Left lung (tissue), 14 donors: ENCODE measurements at places on chromosomes 11 and 22. TPM values are rescaled to one million over a fixed set of nuclear protein-coding genes. Genes with fewer than 3 reads are reported as not detected.

DNA sequence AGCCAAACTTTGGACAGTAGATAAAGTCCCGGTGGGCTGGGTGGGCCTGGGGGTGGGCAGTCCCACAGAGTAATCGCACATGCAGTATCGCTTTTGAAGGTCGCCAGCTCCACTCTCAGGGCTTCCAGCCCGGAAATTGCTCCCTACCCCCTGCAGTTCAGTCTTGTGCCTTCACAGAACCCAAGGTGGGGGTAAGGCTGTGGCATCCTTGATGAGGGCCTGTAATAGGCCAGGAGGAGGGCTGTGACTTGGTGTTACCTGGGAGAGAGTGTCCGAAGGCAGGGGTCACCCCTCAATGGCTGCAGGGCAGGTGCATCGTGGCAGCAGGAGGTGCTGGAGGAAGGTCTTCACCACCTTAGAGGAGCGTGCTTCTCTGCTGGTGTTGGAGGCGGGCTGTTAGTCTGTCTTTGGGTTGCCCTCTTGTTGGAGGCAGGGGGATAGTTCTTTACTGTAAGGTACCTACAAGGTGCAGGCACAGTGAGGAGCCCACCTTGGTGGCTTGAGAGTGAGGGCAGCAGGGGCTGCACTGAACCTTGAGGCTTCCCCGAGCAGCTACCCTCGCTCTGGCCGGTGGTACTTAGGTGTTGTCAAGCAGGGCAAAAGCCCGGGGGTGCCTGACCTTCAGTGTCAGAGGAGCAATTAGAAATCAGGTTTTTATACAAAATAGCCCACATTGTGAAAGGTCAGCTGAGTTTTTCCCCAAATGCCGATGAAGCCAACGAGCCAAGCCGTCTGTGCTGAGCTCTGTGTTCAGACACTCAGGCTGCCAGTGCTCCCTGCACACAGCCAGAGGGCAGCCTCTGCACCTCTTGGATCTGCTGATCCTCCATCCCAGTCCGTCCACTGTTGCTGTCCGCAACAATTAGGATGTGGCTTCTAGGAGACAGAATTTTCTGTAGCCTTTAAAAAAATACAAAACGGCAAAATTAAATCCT lies 21.9 kb downstream of the SAMM50 start:
- no peak overlapping the region for H3K4me3 ChIP-seq
- H3K27ac ChIP-seq, result no peak overlapping the region
- H3K36me3 ChIP-seq, result no peaks in the 10 kb centered on the region
- H3K4me1 ChIP-seq, result no peaks in the 10 kb centered on the region
- no peak for DNase-seq

- no peaks in the 10 kb centered on the region for H3K27me3 ChIP-seq
- no peak overlapping the region for H3K27ac ChIP-seq
- DNase-seq, result no peak
- H3K4me3 ChIP-seq, result no peak overlapping the region
Measured at GRCh38 chr11:75994616-75995015, 179.6 kb downstream of the UVRAG start.

DNA sequence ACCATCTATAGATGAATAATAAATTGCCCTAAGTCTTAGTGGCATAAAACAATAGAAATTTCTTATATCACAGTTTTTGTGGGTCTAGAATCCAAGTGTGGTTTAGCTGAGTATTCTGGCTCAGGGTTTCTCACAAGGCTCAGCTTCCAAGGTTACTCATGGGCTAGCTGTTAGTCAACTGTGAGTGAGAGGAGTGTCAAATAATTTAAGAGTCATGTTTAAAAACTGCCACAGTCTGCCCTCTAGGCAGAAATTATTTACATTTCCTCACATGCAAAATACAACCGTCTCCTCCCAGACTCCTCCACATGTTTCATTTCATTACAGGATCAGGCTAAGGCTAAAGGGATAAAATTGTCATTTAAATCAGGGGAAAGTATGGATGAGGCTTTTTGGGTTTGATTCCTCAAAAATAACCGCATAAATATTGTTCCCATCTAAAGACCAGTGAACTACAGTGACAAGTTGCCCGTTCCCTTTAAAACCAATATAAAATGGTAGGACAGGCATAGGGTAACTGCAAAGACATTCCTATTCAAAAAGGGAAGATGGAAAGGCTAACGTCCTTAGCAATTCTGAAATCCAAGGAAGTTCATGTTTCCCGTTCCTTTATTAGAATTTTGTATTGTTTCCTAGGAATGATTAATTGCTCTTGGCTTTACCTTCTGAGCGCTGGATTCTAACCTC lies 324.3 kb downstream of the DYNC2H1 start:
- H3K36me3 ChIP-seq, result no peaks in the 10 kb centered on the region
- no peak overlapping the region for H3K27ac ChIP-seq
- DNase-seq, result no peak
- no peaks in the 10 kb centered on the region for H3K27me3 ChIP-seq
- no peaks in the 10 kb centered on the region for H3K4me1 ChIP-seq
- no peak overlapping the region for H3K4me3 ChIP-seq

The DRICH1 gene
- total RNA-seq, result 0.99 TPM

DNA sequence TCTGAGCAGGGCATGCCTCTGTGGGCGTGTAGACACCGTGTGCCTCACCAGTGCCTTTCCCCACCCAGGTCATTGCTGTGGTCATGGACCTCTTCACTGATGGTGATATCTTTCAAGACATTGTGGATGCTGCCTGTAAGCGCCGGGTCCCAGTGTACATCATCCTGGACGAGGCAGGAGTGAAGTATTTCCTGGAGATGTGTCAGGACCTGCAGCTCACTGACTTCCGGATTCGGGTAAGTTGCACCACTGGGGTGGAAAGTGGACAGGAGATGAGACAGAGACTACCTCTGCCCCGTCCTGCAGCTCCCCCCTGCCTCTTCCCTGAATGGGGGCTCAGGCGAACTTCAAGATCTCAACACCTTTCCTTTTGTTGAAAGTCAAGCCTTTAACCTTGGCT lies 24.3 kb downstream of the FAM83F start:
- H3K36me3 ChIP-seq, result no peaks in the 10 kb centered on the region
- no peak overlapping the region for H3K27ac ChIP-seq
- H3K27me3 ChIP-seq, result no peaks in the 10 kb centered on the region
- DNase-seq, result no peak
- H3K4me1 ChIP-seq, result no peaks in the 10 kb centered on the region
- H3K4me3 ChIP-seq, result no peak overlapping the region
